Kidney epithelial cell (primary cell): ENCODE measurements at places on chromosomes 5 and 9. TPM values are rescaled to one million over a fixed set of nuclear protein-coding genes. Genes with fewer than 3 reads are reported as not detected.

- no peak for DNase-seq
Measured at GRCh38 chr9:111501648-111502047, 17.5 kb upstream of the ECPAS start.

DNA sequence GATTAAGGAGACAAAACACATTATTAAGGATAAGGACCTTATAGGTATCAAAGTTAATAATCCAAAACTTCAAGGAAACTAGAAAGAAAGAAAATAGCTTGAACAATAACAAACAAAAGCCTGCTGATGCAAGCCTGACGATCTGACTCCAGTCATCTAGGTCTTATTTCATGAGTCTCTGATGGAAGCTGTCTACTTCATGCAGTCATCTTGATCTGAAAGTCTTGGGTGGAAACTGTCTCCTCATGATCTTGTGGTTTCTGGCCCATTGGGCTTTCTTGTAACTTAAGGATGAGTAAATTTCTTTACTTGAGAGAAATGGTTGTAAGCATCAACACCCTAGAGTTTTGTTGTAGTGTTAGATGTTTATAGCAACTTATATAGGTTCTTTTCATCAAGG is 20.6 kb upstream of the PSIP1 start:
- no peak for DNase-seq

DNA sequence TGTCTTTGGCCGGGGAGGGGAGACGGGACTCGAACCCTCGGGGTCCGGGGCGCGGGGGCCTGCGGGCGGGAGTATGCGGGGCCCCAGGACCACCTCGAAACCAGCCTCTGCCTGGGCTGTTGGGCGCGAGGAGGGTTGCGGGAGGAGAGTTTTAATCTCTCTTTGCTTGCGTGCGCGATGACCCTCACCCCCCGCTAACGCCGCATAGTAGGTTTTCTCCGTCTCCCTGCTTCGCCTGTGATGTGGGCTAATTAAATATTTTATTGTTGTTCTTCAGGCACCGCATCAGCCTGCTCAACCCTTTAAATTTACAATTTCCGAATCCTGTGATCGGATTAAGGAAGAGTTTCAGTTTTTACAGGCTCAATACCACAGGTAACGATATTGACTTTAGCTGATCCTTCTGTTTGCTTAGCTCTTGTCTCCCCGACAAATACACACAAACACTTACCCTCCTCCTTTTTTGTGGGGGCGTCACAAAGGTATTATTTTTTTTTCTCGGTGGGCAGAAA is 1.7 kb downstream of the TLE4 start:
- DNase-seq: no peak

The ELOVL7 gene
- total RNA-seq: 31.6 and 35.3 TPM in 2 replicates

The IL7R gene
- total RNA-seq: 1.6 and 4.0 TPM in 2 replicates

- DNase-seq: no peak
Measured at GRCh38 chr5:107485184-107485583, 185.6 kb downstream of the EFNA5 start.

The ANXA1 gene
- total RNA-seq: 167 and 189 TPM in 2 replicates

- DNase-seq: no peak
Measured at GRCh38 chr5:73899055-73899454, 273.1 kb downstream of the ARHGEF28 start.

DNA sequence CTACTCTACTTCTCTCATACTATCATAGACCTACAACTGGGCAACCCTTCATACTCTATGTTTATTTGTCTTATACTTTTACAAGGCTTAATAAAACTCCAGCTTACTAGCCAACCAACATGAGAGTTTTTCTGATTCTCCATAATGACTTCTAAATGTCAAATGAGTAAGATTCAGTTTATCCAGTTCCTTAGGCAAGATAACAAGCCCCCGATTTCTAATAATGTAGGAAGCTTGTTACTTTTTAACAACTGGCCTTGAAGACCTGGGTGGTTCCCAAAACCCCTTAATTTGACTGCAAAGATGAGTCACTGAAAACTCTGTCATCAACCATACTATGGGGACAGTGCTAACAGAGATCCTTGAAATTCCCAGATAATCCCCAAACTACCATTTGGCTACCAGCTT is 294.6 kb upstream of the ACTBL2 start:
- no peak for DNase-seq

The GLRA1 gene
- not detected in 2 replicates for total RNA-seq

DNA sequence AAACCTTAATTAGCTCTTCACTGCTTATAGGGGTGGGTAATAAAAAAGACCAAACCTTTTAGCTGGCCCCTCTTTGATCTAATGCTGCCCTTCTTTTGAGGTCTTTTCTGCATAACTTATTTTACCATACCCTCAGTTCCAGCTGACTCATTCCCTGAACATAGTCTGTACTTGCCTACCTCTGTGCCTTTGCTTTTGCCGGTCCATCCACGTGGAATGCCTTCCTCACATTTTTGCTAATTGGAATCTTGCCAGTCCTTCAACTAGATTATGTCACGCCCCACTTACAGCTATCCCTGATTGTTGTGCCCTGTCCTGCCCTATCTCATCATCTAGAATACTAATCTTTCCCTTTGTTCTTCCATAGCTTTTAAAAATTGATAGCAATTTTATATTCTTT is 44.2 kb downstream of the FAF2 start:
- DNase-seq: no peak

DNA sequence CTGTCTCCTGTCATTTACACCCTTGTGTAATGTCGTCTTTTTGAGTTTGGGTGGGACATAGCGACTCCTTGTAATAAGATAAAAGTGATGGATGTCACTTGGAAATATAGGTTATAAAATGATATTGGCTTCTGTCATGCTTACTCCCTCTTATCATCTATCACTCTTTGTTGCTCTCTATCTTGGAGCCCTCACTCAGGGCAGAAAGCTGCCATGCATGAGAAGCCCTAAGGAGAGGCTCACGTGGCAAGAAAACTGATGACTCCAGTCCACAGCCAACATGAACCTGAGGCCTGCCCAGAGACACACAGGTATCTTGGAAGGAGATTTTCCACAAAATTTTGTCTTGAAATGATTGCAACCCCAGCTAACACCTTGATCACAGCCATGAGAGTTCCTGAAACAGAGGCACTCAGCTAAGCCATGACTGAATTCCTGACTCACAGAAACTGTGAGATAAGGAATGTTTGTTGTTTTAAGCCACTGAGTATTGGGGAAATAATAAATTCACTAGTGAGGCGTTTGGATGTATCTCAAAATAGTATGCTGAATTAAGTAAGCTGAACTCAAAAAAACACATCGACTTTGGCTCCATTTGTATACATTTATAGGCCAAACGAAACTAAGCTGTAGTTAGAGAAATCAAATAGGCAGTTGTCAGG is 216.7 kb downstream of the CDH18 start:
- no peak for DNase-seq

The PIP5KL1 gene
- 3.6 and 4.2 TPM in 2 replicates for total RNA-seq

DNA sequence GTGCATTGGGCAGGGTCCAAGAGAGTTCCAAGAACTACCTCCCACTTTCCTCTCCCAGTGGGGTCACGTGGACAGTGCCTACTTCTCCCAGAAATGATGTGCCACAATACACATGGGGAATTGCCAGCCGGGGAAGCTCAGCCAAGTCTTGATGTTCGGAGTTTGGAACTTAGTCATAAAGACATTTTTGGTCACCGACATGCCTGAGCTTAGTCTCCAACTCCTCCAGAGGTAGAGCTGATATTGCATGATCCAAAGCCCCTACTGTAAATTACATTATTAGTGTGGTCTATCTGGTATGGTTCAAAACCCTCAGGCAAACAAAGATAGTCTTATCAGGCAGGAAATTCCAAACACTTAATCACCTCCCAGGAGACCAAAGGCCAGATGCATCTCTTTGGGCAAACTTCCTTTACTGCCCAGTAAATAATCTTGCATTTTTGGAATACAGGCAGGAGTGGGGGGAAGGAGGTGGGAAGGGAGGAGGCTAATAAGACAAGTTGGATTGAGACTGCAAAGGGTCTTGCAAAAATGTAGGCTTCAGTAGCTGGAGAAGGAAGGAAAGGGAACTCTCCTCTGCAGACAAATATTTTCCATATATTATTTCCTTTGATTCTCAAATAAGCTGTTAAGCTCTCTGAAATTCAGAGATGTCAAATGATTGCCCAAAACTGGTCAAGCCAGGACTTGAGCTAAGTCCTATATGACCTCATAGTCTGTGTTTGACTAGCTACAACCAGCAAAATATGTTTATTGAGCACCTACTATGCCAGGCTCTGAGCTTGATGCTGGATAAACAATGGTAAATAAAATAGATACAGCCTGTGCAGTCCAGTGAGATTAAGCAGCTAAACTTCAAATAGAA is 99.4 kb downstream of the DRD1 start:
- no peak for DNase-seq

The ALDH7A1 gene
- 27.0 and 35.2 TPM in 2 replicates for total RNA-seq

- peak; percentile 26 for DNase-seq
Measured at GRCh38 chr9:107732781-107733522, 243.4 kb upstream of the KLF4 start.

The SUSD1 gene
- total RNA-seq: 33.8 and 47.6 TPM in 2 replicates

The TAF1L gene
- total RNA-seq: under 0.01 TPM in 1 of 2 replicates, not detected in the other

The ROR2 gene
- 1.2 and 2.9 TPM in 2 replicates for total RNA-seq

- no peak for DNase-seq
Measured at GRCh38 chr5:115313052-115313451, 16.6 kb upstream of the CCDC112 start.

DNA sequence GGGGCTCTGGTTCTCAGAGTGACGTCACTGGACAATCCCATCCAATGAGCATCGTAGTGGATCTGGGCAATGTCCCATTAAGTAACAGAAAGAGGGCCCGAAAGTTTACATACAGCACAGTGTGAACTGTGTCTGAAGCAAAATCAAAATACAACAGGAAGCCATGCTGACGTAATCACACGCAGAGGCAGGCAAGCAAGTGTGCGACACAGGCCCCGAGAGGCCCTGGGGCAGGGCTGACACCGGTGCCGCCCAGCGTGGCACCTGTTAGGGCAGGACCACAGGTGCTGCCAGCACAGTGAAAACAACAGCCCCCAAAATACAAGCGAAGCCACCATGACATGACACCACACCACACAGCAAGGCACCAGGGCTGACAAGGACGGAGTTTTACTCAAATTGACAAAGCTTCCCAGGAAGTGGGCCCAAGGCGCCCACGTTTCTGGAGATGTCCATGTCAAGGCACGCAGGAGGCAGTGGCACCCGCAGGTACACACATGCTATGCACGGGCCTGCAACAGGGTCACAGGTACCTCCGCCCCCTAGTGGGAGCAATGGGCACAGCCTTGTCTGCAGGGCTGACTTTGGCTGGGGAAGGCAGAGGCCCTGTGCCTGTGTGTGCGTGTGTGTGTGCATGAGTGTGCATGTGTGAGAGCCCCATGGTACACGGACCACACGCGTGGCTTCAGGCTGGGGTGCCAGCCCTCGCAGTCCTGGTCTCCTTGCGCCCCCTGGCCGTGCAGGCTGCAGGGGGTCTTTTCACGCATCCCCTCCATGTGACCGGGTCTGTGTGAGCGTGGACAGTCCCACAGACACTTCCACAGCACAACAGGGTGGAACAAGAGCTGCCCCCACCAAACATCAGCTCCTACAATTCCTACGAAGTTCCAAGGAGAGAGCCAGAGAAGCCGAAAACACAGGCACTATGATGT is 19.6 kb downstream of the QSOX2 start:
- no peak for DNase-seq

DNA sequence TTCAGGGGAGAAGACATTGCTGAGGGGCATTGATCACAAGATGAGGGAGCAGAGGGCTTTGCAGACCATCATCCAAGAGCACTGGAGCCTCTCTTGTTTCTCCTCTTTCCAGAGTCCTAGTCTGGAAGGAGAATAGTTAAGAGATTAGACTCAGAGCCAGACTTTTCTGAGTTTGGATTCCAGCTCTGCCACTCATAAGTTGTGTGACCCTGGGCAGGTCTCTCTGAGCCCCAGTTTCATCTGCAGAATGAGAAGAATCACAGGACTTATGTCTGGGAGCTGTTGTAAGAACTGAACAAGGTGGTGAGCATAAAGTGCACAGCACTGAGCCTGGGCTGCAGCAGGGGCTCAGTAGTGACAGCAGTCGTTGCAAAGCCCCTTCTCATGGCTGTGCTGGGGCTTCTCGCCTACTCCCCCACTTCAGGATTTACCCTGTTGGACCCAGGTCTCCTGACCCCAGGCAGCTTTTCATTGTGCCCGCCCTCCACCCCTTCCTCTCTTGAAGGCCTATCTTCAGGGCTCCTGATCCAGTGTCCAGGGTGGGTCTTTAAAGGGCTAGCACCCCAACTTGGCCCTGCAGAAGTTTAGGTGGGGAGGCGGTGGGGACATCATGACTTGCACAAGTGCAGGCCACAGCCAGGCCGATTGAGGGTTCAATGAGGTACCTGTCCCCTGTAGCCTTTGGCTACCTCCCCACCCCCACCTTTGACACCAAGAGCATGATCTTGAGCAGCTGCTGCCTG is 1.5 kb downstream of the SYNPO start:
- no peak for DNase-seq

DNA sequence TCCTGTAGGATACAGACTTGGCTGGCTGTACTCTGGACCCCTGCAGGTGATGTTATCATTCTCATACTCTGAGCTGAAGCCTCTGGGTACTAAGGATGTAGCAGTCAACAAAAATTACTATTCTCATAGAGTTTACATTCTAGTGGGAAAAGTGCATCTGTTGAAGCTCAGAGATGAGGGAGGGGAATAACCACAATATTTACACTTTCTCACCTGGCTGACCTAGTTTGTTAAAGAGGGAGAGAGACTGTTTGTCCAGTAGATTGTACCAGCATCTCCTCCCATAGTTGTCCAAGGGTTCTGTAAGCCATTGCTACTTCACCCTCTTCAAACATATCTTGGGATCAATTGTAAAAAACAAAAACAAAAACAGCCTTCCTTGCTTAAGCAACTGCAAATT is 33.8 kb upstream of the CHD1 start:
- no peak for DNase-seq

The C5orf34 gene
- 0.38 and 1.1 TPM in 2 replicates for total RNA-seq

DNA sequence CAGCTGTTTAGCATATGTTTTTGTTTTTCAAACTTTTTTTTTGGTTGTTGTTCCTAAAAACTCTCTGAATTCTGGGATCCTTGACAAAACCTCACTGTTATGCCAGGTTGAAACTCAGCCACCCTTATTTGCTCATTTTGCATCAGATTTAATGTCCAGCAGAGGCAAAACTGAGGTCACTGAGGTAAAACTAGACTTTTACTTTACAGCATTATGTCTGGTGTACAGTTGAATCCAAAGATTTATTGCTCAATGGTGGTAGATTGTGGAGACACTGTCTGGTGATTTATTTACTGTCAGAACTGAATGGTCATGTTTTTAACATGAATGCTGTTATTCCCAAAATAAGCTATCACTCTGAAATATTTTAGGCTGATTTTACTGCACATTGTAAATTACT is 87.9 kb downstream of the FBXL7 start:
- no peak for DNase-seq

DNA sequence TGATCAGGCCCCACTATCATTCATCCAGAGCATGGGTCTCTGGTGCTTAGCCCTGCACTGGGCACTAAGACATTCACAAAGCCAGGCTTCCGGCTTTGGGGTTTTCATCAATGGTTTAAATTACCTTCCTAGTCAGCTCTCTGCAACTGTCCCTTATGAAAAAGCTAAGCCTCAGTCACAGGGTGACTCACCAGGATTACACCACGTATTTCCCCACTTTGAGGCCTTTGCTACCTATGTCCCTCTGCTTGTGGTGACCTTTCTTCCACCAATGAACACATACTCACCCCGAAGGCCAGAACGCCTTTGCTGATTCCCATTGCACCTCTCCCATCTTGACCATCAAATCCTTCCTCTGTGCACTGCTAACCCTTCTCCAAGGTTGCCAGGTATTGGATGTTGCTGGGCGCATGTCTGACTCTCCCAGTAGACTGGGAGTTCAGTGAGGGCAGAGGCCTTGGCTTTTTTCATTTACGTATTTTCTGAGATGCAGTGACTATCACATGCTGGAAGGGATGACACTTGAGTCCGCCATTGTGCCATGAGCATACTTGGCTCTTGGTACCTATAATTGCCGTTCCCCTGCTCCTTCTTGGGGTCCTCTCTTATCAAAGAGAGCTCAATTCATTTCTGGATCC is 58.7 kb upstream of the TNFSF8 start:
- DNase-seq: no peak
